ENCODE measurements at places on chromosomes 16 and 17.

DNA sequence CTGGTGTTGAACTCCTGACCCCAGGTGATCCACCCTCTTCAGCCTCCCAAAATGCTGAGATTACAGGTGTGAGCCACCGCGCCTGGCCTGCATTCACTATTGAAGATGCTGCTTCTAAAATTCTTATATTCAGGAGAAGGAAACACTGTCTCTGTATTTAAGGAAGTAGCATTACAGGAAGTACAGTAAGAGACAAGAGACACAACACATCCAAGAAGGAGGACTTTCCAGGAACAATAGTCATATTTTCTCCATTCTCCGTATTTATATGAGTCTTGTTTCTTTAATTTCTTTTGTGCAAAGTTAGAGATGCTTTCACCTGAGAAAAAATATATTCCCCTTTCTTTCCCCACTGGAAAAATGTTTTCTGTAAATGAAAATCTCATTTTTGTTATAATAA lies 18.3 kb upstream of the ABCA3 start:
- no peak for DNase-seq

DNA sequence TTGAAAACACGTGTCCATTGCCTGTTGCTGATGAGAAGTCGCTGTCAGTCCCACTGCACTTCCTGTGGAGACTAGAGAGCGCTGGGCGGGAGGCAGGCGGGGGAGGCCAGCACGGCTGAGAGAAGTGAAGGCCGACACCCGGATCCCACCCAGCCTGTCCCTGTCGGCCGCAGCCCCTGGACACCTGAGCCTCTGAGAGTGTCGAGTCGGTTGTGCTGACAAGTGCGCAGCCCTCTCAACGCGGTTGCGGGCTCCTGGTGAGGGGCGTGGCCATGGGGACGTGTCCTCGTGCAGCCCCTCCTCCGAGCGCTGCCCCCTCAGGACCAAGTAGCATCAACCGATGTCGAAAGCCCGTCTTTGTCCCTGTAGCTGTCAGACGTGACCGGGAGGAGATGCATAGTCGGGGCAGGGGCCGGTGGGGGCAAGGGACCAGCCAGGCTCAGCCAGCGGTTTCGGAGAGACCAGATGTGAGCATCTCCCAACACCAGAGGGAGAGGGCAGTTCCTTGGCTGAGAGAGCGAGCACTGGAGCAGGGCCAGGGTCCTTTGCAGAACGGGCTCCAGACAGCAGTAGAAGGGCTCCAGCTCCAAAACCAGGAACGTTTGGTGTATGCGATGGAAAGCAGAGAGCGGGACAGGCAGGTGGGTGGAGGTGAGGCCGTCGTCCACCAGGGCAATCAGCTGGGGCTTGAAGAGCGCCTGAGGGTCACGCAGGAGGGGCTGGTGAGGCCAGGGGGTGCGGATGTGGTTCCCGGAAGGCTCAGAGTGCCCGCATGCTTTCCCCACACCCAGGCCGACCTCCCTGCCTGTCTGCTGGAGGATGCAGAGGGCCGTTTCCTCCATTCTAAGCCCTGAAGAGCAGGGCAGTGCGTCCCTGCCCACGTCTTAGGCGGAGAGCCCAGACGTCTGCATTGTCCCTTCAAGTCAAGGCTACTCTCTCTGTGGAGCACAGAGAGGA lies 43.3 kb upstream of the CHMP6 start:
- DNase-seq = no peak

- no peak for DNase-seq
Observed at GRCh38 chr16:11398136-11398535, 52.9 kb downstream of the RMI2 start.

DNA sequence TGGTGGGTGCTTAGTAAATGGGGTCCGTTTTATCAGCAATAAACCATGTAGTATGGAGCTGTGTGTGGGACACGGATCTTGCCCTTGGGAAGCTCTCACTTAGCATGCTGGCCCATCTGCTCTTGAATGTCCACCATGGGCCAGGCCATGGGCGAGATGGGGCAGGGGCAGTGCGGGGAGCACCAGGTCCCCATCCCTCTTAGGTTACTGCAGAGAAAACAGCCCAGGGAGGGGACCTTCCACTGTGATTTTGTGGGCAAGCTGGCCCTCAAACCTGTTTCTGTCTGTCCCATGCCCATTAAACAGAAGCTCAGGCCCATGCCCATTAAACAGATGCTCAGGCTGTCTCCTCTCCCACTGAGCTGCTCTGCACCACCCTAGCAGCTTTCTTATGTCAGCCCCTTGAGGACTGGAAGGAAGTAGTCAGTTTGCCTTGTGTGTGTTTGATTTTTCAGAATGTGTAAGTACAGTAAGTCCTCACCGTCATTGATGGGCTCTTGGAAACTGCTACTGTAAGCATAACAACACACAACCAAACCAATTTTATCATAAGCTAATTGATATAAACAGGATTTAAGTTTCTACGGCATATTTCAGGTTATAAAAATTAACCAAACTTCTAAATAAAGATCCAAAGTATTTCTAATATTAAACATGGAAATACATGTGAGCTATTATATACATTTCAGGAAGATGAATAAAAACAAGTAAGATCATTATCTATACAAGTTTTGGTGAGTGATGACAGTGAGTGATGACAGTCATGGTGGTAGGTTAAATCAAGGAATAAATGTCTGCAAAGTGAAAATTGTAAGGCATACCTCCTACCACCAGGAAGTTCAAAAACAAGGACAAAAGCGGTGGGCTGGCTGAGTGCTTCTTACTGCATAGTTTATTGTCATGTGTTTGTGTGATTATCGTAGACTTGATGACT lies 11.5 kb downstream of the MPRIP start:
- no peak for DNase-seq

DNA sequence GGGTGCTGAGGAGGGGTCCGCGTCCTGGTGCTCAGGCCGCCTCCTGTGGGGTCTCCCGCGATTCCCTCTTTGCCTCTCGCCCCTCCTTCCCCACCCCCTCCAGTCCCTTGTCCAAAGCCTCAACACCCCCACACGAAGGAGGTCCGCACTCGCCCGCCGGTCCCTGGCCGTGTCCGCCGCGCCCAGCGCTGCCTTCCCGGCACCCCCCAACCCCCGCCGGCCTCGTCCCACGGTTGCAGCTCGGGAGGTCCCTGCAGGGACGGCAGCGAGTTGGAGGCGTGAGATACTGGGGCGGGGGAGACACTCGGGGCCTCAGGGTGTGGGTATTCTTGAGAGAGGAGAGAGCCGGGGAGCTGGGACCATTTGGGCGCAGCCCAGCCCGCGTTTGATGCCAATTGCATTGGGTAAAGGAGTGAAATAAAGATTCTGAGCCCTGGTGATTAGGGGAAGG lies 468 bp downstream of the FLYWCH2 start:
- DNase-seq = no peak

DNA sequence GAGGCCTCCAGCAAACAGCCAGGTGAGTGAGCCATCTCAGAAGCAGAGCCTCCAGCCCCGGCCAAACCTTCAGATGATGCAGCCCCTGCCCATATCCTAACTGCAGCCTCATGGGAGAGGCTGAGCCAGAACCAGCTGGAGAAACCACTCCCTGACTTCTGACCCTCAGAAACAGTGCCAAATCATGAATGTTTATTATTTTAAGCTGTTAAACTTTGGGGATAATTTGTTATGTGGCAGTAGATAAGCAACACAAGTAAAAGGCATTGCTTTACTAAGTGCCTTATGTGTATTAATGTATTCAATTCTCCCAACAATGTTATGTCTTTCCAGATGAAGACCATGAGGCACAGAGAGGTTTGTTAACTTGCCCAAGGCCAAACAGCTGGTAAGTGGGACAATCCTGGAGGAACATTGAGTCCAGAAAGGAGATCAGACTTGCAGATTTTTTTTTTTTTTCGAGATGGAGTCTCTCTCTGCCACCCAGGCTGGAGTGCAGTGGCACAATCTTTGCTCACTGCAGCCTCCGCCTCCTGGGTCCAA lies 59.6 kb downstream of the SOCS1 start:
- no peak for DNase-seq

GRCh38 chr17:43579566-43580140 lies 33.5 kb upstream of the ETV4 start:
- DNase-seq = no peak

GRCh38 chr16:1134776-1135458 lies 18.0 kb upstream of the CACNA1H start:
- no peak for DNase-seq

DNA sequence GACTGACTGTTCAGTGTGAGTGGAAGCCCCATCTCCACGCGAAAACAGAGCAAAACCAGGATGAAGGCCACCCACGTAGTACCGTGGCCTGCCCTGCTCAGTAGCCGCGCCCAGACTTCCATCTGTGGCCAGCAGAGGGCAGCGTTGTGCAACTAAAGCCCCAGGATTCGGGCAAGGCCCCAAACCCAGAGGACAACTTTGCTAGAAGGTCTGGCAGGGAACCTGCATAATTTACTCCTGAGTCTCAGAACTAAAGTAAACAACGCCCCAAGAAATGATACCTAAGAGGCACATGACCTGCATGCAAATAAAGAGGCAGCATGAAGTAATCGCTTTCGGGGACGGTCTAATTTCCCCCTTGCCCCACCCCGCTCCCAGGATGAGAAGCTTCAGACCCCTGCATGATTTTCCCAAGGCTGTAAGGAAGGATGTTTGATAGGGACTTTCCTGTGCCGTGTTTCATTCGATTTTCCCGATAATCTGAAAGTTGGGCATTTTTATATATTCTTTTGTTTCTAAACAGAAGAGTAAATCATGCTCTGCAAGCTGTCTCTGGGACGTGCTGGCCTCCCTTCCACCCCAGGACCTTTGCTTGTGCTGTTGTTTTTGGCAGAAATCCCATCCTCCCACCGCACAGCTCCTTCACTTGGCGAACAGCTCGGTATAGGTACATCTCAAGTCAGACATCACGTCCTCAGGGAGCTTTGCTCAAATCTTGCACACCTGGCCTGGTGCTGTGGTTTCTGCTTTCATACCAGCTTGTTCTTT lies 18.6 kb downstream of the HSBP1 start:
- peak; percentile 82 for DNase-seq

DNA sequence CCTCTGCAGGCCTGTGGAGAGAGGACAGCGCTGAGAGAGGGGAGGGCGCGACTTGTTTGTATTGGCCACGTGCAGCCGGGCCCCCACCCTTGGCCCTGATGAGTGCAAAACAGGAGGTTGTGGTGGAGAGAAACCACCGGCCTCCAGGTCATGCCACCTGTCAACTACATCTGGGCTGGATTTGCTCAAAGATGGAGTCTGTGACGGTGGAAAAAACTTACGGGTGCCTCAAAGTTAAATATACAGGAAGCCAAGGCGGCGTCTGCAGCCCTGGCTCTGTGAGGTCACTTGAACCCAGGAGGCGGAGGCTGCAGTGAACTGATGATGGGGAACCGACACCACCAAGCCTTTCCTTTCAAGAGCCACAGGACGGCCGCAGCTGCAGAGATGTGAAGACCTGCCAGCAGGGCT lies 15.7 kb downstream of the C16orf74 start:
- DNase-seq = no peak

DNA sequence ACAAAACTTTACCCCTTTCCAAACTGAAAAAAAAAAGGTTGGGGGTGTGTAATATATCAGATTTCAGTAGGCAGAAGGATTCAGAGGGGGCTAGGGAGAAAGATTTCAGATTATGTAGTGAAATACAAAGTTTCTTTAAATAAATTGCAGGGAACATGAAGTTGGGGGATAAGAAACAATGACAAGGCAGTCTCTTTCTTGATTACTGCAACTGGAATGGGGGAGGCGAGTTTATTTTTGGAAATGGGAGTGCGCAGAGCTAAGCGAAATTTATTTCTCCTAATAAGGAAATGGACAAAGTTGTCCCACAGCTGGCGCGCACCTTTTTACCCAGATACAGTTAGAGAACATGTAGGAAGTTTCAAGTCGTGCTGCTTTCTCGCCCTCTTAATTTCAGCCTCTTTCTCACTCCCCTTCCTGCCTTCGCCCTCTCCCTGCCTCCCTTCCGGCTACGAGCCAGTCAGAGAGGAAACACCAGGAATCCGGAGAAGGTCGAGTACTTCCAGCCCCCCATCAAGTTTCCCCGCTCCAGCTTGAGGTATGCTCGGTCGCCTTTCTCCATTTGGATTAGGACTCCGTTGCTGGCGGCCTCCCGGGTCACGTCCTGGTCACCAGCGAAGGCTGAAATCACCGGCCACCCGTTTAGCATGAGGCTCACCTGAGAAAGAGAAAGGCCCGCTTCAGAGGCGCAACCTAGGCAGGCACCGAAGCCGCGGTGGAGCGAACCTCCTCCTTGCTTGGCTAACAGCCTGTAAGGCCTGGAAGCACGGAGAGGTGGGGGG lies 2.5 kb downstream of the CBLN1 start:
- no peak for DNase-seq

- DNase-seq = no peak
Observed at GRCh38 chr17:49748791-49749190, 15.1 kb downstream of the FAM117A start.

DNA sequence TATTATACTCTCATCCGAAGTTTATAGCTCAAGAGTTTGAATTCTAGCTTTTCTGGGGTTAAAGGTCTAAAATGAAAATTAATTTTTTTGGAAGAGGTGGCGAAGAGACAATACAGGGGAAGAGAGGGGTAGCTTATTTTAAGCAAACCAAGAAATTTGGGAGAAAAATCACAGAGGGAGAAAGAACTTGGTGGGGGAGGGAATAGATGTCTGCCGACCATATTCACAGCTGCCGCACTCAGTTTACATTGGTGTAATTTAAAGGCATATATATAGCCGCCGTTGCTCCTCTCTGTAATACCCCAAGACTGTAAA lies 6.5 kb upstream of the ZFHX3 start:
- no peak for DNase-seq

- DNase-seq = no peak
Observed at GRCh38 chr16:71933913-71934695, 38.8 kb downstream of the IST1 start.

GRCh38 chr17:66357037-66357436 lies 54.6 kb downstream of the PRKCA start:
- DNase-seq = no peak

DNA sequence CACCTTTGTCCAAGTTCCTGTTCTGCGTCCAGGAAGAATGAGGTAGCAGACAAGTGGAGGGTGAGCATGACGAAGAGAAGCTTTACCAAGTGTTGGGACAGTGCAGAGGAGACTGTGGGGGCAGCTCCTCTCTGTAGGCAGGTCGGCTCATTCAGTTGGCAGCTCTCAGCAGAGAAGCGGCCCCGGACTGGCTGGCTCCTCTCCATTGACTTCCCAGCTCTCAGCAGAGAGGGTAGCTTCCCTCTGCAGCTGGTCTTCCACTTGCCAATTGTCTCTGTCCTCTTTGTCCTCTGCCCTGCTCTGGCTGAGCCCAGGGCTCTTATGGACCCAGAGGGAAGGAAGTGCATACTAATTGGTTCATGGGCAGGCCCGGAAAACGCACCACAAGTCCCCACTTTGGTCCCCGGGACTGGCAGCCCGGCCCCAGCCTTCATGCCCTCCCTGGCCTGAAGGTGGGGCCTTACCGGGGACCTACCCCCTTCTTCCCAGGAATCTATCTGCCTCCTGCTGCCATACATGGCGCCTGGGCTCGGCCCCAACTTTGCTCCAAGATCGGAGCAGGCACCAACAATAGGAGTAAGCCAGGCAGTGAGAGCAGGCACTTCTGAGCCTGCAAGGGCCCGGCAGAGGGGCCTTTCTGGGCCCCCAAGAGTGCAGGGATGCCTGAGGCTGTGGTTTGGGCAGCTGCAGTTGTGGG lies 10.1 kb downstream of the KCTD5 start:
- no peak for DNase-seq
